ENCODE measurements at places on chromosomes 3 and 15. TPM values are rescaled to one million over a fixed set of nuclear protein-coding genes. Genes with fewer than 3 reads are reported as not detected.

The CELSR3 gene
- 0.75 TPM for total RNA-seq

The RNF7 gene
- total RNA-seq, result 71.3 TPM

The MRPS11 gene
- 30.0 TPM for total RNA-seq

The COL6A5 gene
- total RNA-seq, result not detected

The ABHD6 gene
- 29.2 TPM for total RNA-seq

The CFAP100 gene
- not detected for total RNA-seq

The SI gene
- total RNA-seq, result not detected

The ABI3BP gene
- 130 TPM for total RNA-seq

The CCDC51 gene
- total RNA-seq, result 8.3 TPM

The ZNF502 gene
- total RNA-seq, result 6.2 TPM

The ESYT3 gene
- total RNA-seq, result not detected

The DCLK3 gene
- total RNA-seq, result 0.22 TPM

The ZBTB47 gene
- total RNA-seq, result 27.2 TPM

The MYZAP gene
- total RNA-seq, result 22.5 TPM

The OXTR gene
- 0.16 TPM for total RNA-seq

The WDR93 gene
- total RNA-seq, result 0.85 TPM

The GASK1A gene
- 3.6 TPM for total RNA-seq

The SPG21 gene
- total RNA-seq, result 94.4 TPM

The HGD gene
- not detected for total RNA-seq

The TMEM87A gene
- total RNA-seq, result 55.1 TPM

The GABRR3 gene
- not detected for total RNA-seq

The MYO5C gene
- 24.3 TPM for total RNA-seq

Measured in subcutaneous adipose tissue (tissue), 4 donors.